ENCODE measurements at places on chromosomes 7 and 10.

DNA sequence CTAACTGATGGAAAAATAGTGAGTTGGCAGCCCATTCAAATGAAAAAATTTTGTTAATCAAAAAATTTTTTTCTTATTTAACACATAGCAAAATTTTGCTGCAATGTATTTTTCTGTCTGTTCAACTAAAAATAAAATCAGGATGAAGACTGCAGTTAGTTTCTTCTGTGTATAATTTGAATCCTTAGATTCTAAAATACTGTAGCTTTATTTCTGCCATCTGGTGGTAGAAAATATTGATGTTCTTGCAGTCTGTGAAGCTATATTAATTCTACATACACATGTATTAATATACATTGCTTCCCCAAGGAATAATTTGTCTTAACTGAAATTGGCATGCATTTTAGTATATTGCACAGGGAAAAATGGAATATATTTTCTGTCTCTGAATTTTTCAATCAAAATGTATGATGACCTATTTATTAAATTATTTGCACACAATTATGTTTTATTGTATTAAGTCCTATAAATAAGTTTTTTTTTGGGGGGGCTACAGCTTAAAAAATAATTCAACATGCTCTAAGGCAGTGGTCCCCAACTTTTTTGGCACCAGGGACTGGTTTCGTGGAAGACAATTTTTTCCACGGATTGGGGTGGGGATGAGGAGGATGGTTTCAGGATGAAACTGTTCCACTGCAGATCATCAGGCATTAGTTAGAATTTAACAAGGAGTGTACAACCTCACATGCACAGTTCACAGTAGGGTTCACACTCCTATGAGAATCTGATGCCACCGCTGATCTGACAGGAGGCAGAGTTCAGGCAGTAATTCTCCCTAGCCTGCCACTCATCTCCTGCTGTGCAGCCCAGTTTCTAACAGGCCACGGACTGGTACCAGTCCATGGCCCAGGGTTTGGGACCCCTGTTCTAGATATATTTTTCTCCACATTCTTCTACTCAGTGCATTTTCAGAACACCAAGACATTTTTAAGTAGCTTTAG is 119.4 kb downstream of the GNAT3 start:
- no peak for DNase-seq

GRCh38 chr7:95509199-95509598 is 23.5 kb downstream of the ASB4 start:
- DNase-seq, result no peak

- DNase-seq, result no peak
These were observed 1.3 kb downstream of the INSYN2A start for GRCh38 chr10:127195041-127195506.

DNA sequence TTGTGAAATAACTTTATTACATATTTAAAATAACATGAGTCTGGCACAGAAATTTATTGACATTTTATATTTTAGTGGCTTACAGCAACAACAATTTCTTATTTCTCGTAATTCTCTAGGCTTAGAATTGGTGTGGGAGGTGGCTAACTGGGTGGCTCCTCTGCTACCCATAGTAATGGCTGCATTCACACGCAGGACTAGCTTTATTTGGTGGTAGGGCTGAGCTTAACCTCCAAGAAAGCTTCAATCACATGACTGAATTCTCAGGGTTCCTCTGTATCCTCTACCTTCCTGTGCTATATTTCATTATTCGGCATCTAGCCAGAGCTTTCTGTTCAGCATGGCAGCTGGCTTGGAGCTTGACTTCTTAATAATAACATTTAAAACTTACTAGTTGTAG is 138.8 kb downstream of the ZWINT start:
- no peak for DNase-seq

DNA sequence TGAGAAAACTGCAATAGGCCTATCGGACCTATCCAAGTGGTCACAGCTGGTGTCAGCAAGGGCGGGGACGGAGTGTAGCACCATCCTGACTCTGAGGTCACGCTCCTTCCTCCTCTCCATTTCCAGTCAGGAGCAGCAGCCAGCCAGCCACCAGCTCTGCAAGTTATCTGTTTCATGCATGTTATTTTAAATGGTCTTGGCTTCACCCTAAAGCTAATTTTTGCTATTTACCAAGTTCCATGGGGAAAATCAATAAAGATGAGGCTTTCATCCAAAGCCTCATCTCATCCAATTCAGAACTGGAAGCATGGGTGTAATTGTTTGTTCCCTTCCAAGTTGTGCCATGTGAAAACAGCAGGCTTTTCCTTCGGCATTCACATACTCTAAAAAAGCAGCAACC is 49.3 kb downstream of the ICA1 start:
- no peak for DNase-seq

GRCh38 chr7:80210400-80210799 is 75.8 kb downstream of the GNAI1 start:
- peak; percentile 27 for DNase-seq

DNA sequence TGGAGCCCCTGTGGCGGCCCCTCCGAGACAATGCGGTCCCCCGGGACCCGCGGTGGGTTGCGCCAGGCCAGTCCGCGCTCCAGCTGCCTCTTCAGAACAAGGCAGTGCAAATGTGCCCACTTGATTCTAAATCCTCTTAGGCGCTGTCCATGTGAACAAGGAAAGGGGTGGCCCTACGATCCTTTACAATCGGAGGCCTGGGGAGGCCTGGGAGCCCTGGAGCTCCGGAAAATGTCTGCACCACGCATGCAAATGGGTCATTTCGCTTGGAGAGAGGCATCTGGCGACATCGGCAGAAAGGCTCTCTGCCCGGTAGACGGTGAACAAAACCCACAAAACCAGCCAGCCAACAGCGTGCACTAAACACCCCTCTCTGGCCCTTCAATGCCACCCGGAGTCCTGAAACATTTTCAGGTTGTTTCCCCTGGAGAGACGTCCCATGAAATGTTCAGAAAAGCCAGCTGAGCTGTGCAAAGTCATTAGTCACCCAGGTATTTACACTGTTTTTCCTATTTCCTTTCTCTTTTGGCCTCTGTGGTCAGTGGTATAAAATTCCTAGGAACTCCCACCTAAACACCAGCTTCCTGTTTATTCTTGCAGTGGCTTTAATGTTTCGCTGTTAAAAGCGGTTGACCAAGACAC is 102.8 kb upstream of the ZNF438 start:
- DNase-seq, result peak; percentile 81

- no peak for DNase-seq
These were observed 42.7 kb downstream of the PAXIP1 start for GRCh38 chr7:154960063-154960790.

DNA sequence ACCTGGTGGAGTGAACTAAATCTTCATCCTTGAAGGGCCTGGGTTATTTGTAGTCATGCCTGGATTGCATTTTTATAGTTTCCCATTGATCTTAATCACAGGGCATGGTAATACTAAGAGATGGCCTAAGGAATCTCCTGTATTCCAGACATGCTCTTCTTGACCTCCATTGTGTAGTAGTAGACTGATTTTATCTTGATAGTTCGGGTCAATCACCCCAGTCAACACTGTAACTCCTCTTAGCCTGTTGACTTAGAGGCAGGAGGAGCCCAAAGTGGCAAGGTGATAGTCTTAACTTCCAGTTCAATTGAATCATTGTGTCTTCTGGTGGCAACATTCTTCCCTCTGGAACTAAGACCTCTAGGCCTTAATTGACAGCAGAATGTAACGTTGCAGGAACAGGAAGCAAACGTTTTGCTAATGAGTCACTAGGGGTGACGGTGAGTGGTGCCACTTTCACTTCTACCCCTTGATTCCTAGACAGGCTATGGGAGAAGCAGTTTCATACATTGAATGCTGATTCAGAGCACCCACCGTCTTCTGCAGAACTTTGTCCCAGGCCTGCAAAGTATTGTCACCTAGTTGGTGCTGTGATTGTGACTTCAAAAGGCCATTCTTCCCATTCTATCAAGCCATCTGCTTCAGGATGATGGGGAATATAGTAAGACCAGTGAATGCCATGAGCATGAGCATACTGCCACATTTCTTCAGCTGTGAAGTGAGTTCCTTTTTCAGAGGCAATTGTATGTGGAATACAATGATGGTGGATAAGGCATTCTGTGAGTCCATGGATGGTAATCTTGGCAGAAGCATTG is 24.0 kb upstream of the PAPSS2 start:
- DNase-seq, result peak; percentile 69

GRCh38 chr10:76017733-76018433 is 586.5 kb downstream of the LRMDA start:
- no peak for DNase-seq

- DNase-seq, result peak; percentile 48
These were observed 76.4 kb upstream of the LRRC17 start for GRCh38 chr7:102836191-102836919.

GRCh38 chr10:122359621-122360020 is 14.9 kb upstream of the PLEKHA1 start:
- DNase-seq, result no peak

- DNase-seq, result no peak
These were observed 28.4 kb downstream of the JMJD1C start for GRCh38 chr10:63437116-63437949.

GRCh38 chr10:69962746-69963135 is 89.9 kb upstream of the MACROH2A2 start:
- DNase-seq, result no peak

- no peak for DNase-seq
These were observed 311.9 kb upstream of the GNAI1 start for GRCh38 chr7:79822620-79823240.

DNA sequence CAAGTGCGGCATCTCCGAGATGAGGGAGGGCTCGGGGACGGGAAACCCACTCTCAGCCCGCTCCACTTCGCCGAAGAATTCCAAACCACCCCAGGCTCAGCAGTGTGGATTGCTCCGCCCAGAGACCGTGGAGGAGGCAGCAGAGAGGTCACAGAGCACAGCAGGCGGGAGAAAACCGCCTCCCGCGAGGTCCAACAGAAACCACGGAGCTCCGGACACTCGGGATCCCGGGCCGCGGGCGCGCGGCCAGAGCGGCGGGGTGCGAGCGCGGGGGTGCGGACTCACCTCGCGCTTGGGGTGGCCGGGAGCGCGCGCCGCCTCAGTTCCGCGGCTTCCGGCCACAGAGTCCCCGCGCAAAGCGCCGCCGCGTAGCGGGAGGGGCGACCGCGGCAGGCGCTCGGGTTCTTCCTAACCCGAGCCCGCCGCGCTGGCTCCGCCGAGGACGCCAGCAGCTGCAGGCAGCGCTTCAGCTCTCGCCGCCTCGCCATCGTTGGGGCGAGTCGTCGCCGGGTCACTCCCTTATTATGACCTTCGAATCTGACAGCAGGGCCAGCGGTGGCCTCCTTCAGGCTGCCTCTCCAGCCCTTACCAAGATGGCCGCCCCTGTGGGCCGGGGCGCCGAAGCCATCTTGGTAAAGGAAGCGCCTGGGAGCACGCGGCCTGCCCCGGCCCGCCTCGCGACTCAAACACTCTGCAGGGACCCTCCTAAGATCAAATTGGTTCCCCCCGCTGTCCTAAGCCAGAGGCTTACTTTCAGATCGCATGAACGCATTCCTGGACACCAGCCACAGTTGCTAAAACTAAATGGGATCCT is at the start of gene NAPEPLD:
NAPEPLD (minus strand) TSS at position 106 of the 814 bp plus-strand sequence. CDS start 20,323 bp downstream, outside the sequence.
- DNase-seq, result peak; percentile 94

DNA sequence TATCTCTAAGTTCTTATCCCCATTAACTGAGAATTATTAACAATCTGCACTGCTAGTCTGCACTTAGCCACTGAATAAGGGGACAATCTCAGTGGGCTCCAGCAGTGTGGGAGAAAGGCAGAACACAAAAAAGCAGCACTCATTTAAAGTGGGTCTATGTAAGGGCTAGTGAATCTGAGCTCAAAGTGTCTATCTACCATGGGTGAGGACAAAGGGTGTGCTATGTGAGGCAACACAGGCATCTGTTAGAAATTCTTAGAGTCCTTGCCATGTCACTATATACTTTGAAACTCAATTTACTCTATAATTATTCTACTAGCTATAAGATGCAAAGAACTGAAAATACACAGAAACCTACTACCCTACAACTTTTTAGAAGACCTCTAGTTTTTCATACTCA is 135.8 kb upstream of the TMEM168 start:
- no peak for DNase-seq

GRCh38 chr7:149872419-149873073 is 1.2 kb upstream of the ATP6V0E2 start:
- DNase-seq, result peak; percentile 60

DNA sequence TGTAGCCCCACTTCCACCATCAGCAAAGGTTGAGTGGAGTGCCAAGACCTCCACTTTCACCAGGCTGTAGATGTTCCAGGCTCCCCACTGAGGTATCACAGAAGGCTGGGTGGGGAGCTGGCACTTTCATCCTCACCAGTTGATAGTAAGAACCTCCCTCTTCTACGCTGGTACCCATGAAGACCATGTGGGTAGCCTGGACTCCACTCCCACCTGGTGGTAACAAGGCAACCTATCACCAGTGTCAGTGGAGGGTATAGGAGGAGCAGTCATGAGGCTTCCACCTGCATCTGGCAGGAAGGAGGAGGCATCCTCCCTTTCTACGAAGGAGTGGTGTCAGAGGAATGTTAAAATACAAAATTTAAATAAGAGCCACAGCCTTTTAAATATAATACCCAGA is 4.4 kb downstream of the SMIM30 start:
- DNase-seq, result no peak

GRCh38 chr10:1709161-1709560 is 28.2 kb downstream of the ADARB2 start:
- DNase-seq, result no peak

DNA sequence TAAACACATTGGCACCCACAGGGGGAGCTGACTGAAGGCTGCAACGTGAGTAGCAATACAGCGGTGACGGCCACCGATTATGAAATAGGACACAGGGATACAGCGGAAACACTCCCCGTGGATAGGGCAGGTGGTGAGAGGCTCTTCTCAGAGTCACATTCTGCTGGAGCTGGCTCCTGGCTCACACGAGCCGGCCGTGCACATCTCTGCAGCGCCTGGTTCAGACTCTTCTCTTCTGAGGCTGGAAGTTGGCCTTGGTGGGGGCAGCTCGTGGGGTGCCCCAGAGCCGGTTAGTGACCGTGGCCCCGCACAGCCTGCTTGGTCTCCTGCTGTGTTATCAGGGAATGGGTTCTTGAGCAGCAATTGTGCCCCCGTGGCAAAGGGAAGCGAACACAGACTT is 61.3 kb upstream of the EN2 start:
- no peak for DNase-seq

DNA sequence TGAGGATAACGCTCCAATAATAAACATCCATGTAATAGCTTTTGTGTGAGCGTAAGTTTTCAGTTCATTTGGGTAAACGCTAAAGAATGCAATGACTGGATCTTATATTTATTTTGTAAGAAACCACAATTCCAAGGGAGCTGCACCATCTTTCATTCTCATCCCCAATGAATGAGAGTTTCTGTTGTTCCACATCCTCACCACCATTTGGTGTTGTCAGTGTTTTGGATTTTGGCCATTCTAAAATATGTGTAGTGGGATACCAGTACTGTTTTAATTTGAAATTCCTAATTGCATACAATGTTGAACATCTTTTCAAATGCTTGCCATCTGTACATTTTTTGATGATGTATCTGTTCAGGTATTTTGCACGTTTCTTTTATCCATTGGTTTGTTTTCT is 50.9 kb upstream of the SEMA3D start:
- no peak for DNase-seq

DNA sequence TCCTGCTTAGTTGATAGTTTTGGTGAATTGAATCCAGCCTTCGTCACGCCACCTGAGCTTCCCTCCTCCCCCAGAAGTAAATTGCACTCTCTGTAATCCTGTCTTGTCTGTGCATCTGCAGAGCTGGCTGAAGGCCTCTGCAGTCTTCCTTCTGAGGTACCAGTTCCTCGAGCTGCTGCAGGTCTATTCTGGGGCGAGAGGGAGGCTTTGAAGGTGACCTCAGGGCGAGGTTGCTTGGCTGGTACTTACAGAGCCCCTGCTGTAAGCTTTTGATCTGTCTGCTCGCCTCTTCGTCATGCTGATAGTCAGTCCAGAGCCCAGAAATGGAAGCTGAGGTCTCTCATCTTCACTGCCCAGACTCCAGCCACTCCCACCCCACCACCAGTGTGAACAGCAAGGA is 513.6 kb upstream of the FOXK1 start:
- no peak for DNase-seq

- no peak for DNase-seq
These were observed 22.0 kb downstream of the ADGRA1 start for GRCh38 chr10:133109711-133110110.

All from SJSA1 (cell line).